Lung (tissue), 17 donors: ENCODE measurements at places on chromosomes 13 and 19. TPM values are rescaled to one million over a fixed set of nuclear protein-coding genes. Genes with fewer than 3 reads are reported as not detected.

DNA sequence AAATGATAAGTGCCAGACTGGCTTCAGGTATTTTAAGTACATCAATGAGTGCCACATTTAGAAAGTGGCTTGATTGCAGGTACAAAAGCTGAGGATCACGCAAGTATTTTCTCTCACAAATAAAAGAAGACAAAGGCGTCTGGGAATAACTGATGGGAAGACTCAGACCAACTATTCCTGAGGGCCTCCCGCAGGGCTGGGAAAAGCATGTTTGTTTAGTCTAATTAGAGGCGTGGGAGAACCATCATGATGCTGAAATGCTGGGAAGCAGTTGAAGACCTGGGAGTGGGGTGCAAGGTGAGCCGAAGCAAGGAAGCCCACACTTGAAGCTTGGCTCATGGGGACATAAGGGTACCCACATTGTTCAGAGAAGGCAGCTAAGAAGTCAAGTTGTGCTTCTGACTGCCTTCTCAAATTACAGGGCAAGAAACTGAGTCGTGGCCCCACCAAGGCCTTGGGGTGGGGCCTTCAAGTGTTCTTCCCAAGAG lies 536.0 kb downstream of the MYO16 start:
- no peak overlapping the region for H3K4me3 ChIP-seq
- H3K4me1 ChIP-seq, result peaks cover 5% of the 10 kb centered on the region
- no peak overlapping the region for H3K27ac ChIP-seq
- H3K36me3 ChIP-seq, result no peaks in the 10 kb centered on the region
- DNase-seq, result no peak

DNA sequence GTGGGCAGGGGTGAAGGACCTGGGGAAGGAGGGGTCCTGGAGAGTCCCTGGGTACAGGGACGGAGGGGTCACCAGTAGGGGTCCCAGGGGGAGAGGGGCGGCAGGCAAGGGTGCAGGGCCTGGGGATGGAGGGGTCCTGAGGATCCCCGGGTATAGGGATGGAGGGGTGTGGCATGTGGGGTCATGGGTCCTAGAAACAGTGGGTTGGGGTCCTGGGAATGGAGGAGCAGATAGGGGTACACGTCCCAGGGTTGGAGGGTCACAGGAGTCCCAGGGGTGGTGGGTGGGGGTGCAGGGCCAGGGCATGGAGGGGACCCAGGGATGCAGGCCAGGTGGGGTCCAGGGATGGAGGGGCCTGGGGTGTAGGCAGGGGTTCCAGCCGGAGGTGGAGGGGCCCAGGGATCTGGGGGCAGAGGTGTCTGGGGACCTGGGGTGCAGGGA lies 1.4 kb downstream of the BTBD2 start:
- H3K27me3 ChIP-seq, result no peaks in the 10 kb centered on the region
- no peaks in the 10 kb centered on the region for H3K36me3 ChIP-seq
- H3K4me1 ChIP-seq, result no peaks in the 10 kb centered on the region
- no peak overlapping the region for H3K27ac ChIP-seq

GRCh38 chr19:16587833-16588823 lies 15.9 kb upstream of the SLC35E1 start:
- no peaks in the 10 kb centered on the region for H3K36me3 ChIP-seq
- DNase-seq, result peak; percentile 21
- H3K4me1 ChIP-seq, result peaks cover 34% of the 10 kb centered on the region
- H3K27ac ChIP-seq, result no peak overlapping the region
- no peaks in the 10 kb centered on the region for H3K27me3 ChIP-seq

SMIM17 gene
- 0.94 TPM for total RNA-seq

RUBCNL gene
- total RNA-seq, result 11.5 TPM

ALDH16A1 gene
- total RNA-seq, result 53.3 TPM
